ENCODE measurements at places on chromosomes 12 and 14.
A peak's percentile ranks its signal among the peaks of the same experiment; 100 is the strongest.

- DNase-seq = no peak
These were observed 505 bp downstream of the KCNC2 start for GRCh38 chr12:75208856-75209811.

GRCh38 chr12:95548539-95549391, 2.5 kb downstream of the USP44 start:
- peak; percentile 44 for DNase-seq

GRCh38 chr12:18267427-18268099, 6.2 kb downstream of the PIK3C2G start:
- DNase-seq = no peak

DNA sequence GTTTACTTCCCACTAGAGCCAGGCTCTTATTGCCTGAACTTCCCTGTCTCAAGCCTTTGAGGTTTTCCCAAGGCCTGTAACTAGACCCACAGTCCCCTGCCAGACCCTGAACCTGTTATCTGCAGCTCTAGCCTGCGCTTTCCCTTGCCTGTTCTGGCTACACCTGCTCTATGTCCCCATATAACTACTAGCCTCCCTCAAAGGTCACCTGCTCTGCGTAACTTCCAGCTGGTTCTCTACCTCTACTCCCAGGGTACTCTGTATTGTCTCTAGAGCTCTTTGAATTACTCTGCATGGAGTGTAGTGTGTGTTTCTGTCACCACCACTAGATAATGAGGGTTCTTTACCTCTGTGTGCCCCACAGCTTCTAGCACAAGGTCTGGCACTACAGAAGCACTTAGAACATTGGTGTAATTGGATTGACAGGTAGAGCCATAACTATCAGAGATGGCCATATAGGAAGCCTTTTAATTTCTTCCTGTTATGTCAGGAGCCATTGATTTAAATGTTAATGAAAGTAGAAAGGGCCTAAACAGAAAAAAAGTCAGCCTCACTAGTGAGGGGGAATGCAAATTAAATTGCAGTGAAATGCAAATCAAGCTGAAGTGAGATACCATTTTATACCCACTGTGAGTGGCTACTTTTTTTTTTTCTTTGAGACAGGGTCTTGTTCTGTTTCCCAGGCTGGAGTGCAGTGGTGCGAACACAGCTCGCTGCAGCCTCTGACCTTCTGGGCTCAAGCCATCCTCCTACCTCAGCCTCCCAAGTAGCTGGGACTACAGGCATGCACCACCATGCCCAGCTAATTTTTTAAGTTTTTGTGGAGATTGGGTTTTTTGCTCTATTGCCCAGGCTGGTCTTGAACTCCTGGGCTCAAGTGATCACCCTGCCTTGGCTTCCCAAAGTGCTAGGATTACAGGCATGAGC, 47.8 kb downstream of the EID3 start:
- no peak for DNase-seq

GRCh38 chr14:100539766-100540140, 47.5 kb downstream of the BEGAIN start:
- no peak for DNase-seq

- DNase-seq = no peak
These were observed 21.4 kb downstream of the ABCB9 start for GRCh38 chr12:122944605-122945592.

GRCh38 chr12:62210422-62210821, 49.8 kb upstream of the USP15 start:
- DNase-seq = no peak

GRCh38 chr12:109782326-109782703, 50.9 kb downstream of the TRPV4 start:
- DNase-seq = no peak

- no peak for DNase-seq
These were observed 1124.7 kb downstream of the FLRT2 start for GRCh38 chr14:86654558-86655184.

DNA sequence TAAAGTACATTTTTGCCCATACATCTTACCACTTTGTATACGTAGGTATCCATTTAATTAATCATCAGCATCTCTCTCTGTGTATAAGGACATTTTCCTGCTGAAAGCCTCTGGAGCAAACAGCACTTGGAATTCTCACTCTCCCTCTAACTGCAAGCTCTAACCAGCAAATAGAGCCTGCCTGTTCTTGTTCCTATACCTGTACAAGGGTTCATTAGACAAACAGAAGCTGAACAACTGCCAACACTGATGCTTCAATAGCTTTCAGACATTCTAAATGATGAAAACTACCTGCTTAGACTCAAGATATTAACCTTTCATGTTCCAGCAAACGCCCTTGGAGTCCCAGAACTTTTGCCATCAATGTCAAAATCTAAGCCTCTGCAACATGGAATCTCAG, 98.0 kb downstream of the KCNH5 start:
- DNase-seq = no peak

DNA sequence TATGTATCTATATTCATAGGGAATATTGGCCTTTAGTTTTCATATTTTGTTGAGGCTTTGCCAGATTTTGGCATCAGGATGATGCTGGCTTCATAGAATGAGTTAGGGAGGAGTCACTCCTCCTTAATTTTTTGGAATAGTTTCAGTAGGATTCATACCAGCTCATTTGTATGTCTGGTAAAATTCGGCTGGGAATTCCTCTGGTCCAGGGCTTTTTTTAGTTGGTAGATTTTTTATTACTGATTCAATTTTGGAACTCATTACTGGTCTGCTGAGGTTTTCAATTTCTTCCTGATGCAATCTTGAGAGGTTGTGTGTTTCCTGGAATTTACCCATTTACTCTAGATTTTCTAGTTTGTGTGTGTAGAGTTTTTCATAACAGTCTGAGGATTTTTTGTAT, 175.2 kb downstream of the EPS8 start:
- DNase-seq = no peak

DNA sequence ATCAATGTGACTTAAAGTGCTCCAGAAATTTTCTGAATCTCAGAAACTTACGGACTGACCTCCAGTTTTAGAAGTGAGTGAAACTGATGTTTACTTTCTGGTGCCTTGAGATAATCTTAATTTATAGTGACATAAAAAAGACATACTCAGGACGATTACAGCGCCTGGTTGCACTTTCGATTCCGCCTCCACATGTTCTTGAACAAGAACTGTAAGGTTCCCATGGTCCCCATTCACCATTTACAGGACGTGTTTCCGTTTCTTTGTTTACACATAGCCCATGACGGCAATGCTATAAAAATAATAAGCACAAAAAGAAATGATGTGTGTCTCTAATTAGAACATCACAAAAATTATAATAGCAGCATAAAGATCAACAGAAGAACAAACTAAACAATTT, 98.2 kb downstream of the ADAMTS20 start:
- DNase-seq = no peak

- DNase-seq = no peak
These were observed 642.7 kb downstream of the DIO2 start for GRCh38 chr14:79568594-79568993.

GRCh38 chr12:91622981-91623380, 440.4 kb upstream of the DCN start:
- DNase-seq = no peak

- no peak for DNase-seq
These were observed 11.3 kb downstream of the PRKCH start for GRCh38 chr14:61332658-61333029.

DNA sequence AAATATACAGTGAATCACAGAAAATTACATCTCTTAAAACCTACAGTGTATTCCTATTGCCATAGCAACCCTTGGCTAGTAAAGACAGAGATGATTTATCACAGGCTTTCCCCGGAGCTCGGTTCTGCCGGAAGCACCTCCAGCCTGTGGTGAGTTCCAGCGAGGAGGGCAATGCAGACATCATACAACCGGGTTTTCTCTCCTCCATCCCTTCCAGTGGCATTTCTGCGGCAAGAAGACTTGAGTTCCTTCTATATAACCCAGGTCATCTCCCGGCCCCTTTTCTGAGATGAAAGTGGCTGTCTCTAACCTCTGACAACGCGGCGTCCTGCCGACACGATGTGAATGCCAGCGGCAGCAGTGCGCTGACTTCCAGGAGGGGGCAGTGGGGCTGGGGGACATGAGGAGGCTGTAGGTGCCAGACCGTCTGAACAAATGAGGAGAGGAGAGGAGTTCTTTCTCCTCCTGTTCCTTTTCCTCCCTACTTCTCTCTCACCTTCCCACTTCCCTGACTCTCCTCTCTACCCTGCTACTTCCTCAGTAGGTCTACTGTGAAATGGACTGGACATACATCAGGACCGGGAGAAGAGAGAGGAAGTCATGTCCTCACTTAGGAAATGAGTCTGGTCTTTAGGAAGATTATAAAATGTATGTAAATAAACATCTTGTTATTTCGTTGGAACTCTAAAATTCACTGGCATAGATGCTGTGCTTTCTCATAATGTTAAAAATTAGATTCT, 68.6 kb upstream of the MAX start:
- no peak for DNase-seq

GRCh38 chr12:50055831-50056638, 1.4 kb upstream of the ASIC1 start:
- DNase-seq = peak; percentile 34

DNA sequence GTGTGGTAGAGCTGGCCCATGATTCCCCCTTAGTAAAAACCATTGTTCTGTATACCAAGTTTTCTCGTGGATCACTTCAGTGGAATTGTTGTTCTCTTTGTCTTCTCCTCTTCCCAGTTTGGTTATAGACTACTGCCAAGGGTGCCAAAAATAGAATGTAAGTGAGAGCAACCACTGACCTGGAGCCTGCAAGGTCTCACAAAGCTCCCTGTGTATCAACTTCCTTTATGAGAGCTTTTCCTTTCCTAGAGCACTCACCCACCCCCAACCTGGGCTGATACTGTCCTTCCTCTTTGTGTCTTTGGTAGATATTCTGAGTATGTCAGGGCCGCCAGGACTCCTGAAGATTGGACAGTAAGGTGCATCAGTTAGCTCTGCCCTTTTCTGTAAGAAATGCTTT, 101.0 kb downstream of the SCN8A start:
- no peak for DNase-seq

GRCh38 chr12:3661028-3661427, 91.9 kb downstream of the CRACR2A start:
- DNase-seq = no peak

GRCh38 chr14:77103951-77104350, 5.9 kb downstream of the CIPC start:
- DNase-seq = no peak

DNA sequence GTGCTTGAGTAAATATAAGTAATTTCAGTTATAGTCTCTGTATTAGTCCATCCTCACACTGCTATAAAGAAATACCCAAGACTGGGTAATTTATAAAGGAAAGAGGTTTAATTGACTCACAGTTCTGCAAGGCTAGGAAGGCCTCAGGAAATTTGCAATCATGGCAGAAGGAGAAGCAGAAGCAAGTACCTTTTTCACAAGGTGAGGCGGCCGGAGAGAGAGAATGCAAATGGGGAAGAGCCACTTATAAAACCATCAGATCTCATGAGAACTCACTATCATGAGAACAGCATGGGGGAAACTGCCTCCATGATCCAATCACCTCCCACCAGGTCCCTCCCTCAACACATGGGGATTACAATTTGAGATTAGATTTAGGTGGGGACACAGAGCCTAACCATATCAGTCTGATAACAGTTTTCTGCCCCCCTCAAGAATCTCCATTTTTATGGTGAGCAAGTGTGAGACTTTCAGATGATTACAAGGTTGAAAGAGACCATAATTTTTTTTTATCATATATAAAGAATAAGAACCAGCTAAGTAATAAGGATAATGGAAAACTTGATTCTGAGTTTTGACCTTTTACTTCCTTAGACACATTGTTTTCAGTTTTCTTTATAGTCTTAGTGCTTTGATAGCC, 35.6 kb downstream of the LEMD3 start:
- DNase-seq = no peak

GRCh38 chr12:70186436-70186835, 56.8 kb upstream of the CNOT2 start:
- no peak for DNase-seq
